ENCODE measurements at places on chromosomes 3 and 15. TPM values are rescaled to one million over a fixed set of nuclear protein-coding genes. Genes with fewer than 3 reads are reported as not detected.

GRCh38 chr15:70237626-70238025, 139.9 kb upstream of the TLE3 start:
- no peak for DNase-seq

GRCh38 chr3:79148786-79149185, 619.0 kb downstream of the ROBO1 start:
- no peak for DNase-seq

GRCh38 chr3:52831500-52832301, 1.2 kb upstream of the ITIH4 start:
- DNase-seq = no peak

- DNase-seq = no peak
Measured at GRCh38 chr15:58666957-58667356, 82.5 kb downstream of the ADAM10 start.

GRCh38 chr3:54670201-54671000, 257.5 kb downstream of the LRTM1 start:
- no peak for DNase-seq

- no peak for DNase-seq
Measured at GRCh38 chr3:152301745-152302181, 33.0 kb downstream of the MBNL1 start.

- peak; percentile 29 for DNase-seq
Measured at GRCh38 chr3:134342259-134342658, 32.0 kb downstream of the AMOTL2 start.

- no peak for DNase-seq
Measured at GRCh38 chr3:161042023-161042501, 63.1 kb downstream of the B3GALNT1 start.

DNA sequence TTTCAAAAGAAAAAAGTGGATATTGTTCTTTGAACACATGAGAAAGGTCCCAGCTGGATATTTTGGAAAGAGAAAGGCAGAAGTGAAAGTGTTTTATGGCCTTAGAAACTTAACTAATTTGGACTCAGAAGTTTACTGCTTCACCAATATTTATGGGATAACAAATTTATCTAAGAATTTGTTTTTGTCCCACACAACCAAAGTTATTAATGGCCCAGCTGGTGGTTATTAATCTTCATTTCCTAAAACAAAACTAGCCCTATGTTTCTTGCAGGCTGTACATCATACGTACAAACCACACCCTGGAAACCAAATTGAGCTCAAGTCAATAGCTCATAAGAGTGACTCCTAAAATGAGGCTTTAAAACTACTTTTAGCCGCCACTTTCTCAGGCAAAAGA, 372.9 kb upstream of the LMCD1 start:
- no peak for DNase-seq

GRCh38 chr3:107831590-107831989, 259.2 kb downstream of the CD47 start:
- no peak for DNase-seq

- no peak for DNase-seq
Measured at GRCh38 chr15:47945872-47946650, 174.7 kb upstream of the SLC24A5 start.

DNA sequence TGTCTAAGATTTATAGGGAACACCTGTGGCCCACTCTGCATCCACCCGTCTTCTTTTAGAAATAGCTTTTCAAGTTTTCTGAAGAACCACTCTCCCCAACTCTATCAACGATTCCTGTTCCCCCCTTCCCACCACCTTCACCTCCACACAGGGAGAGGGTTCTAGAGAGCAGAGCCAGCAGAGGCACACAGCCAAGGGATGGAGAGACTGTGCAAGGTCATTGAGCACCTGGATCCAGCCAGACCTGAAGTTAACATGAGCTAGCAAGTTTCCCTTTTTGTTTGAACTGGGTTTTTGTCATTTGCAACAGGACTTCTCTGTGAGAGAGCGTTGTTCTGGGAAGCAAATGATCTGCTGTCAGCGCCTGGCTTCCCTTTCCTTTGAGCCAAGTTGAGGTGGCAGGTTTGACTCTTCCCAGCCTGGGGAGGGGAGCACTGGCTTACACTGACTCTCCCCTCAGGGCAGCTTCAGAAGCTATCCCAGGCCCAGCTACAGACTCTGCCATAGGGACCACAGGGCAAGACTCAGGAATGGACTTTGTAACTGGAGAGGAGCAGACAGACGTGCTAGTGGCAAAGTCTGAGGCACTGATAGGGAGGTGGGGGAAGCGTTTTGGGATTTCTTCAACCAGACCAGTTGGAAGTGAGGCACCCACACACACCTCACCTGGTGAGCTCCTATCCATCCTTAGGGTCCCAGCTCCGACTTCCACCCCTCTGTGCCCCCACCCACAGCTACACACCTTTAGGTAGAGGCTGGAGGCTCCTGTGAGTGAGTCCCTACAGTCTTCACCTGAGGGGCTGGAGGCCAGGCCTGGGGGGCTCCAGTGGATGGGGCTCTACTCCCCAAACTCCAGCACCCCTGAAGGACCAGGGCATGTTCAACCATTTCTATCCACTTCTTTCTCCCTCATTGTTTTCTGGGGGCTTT, 19.4 kb upstream of the PLXNA1 start:
- no peak for DNase-seq

- no peak for DNase-seq
Measured at GRCh38 chr15:57797568-57798267, 91.2 kb downstream of the POLR2M start.

SLC28A2 gene
- total RNA-seq = not detected

ATOSA gene
- 43.7 TPM for total RNA-seq

DNA sequence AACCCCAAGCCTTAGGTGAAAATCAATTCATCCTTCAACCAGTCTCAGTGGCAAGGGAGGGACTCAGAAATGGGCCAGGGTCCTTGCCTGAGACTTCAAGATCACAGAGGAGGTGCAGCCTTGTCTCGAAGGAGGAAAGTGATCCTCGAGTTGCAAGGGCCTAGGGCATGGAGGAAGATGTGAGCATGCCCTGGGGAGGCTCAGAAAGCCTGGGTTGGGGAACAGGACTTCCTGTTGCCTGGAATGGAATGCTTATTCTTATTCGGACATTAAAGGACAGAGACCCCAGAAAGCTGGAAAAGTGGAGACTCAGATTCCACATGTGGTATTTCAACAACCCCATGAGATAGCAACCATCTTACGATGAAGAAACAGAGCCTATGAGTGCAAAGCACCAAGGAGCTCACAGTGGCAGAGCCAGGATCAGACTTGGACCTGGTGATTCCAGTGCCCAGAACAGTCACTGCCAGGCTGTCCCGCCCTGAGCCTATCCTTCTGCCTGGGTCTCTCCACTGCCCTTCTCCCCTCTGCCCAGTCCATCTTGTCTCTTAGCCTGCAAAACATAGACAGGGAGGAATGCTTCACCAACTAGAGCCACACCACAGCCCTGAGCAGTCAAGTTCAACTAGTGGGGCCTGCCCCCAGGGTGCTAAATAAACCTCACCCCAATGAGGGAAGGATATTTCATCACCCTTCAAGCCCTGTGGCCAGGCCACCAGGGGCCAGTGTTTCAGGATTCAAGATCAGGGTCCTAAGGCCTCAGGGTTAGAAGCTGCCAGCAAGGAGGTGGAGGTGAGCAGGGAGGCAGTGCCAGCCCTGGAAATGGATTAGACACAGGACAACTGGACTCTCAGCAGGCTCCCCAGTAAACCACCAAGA, 21.9 kb downstream of the DAPK2 start:
- DNase-seq = no peak

GRCh38 chr3:56783644-56784447, 17.9 kb downstream of the ARHGEF3 start:
- no peak for DNase-seq

- DNase-seq = no peak
Measured at GRCh38 chr3:116405231-116405630, 40.1 kb downstream of the LSAMP start.

DNA sequence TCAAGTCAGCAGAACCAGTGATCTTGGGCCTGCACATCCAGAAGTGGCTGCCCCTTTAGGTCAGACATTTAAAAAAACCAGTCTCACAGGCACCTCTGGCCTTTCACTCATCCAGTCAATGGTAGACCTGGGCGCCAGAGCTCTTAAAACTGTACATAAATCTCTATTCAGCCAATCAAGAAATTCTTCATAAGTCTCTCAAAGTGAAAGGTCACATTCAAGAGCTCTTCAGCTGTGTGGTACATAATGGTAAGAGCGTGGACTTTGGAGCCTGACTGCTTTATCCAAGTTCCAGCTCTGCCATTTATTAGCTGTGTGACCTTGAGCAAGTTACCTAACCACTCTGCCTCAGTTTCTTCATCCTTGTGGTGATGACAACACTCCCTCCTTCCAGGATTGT, 22.3 kb upstream of the MORF4L1 start:
- DNase-seq = no peak

SPINK8 gene
- total RNA-seq = not detected

- DNase-seq = no peak
Measured at GRCh38 chr15:98668566-98669308, 20.4 kb downstream of the IGF1R start.

ABCF3 gene
- 67.8 TPM for total RNA-seq

- DNase-seq = no peak
Measured at GRCh38 chr3:183233966-183234365, 19.1 kb upstream of the B3GNT5 start.

DNA sequence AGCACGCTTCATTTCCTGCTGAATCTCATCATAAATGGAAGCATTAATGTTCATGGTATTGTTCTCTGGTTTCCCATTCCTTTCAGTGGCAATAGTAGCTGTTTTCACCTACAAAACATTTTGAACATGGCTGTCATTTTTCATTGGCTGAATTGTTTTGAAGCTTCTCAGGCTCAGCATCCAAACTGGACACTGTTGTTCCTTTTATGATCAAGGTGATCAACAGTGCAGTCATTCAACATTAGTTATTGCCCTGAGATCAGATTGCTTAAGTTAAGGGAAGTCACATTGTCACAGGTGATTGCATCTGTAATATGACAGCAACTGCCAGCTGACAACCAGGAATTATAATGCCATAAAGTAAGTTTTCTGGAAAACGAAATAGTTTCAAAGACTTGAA, 46.9 kb downstream of the SATB1 start:
- no peak for DNase-seq

DNA sequence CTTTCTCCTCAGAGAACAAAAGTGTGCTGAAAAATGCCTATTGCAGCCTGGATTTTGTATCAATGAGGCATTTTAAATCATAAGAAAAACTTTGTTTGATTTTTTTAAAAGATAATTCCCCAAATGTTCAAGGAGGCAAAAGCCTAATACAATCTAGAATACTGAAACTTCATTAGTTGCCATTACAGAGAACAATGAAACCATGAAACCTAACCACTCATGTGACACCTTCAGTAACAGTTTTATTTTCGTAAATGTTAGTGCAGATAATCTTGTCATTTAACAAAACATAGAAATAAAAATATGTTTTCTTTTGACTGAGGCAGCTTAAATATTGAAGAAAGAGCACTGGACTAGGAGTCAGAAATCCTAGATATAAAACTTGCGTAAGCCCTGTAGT, 655.9 kb downstream of the RBMS3 start:
- no peak for DNase-seq

OR5K2 gene
- not detected for total RNA-seq

DNA sequence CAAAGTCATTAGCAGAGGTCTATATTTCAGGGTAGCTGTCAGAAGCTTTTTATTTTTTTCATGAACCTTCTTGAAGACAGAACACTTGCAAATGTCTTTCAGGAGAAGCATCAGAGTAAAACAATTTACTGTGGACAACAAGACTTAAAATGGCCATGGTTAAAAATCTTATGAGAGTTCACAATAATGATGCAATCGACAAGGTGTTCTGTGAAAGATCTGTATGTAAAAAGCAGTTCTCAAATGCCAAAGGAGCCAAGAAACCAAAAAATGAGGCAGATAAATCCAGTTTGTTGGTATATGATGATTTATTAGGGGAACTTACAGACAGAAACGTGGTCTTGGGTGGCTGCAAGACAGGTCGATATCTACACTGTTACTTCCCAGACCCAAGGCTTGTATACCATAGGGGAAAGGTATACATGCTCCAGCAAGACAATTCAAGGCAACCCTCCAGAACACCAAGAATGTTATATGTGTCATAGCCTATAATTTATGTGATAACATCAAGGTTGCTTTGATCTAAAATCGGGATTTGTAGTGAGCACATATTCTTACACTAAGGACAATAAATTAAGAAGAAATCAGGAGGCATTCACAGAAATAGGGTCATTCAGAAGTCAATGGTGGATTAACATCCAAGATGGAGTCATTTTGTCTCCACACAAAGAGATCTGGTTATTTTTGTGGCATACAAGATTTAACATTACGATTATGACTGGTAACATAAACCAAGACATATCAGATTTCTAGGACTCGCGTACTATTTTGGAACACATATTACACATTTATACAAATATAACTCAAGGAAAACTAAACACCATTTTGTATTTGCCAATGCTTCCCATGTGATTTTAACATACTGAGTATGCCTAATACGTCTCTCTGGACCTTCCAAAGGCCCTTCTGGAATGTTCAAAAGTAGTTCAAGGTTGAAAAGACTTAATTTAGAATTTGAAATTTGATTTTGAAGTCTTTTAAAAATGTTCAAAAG, 316.4 kb downstream of the THSD4 start:
- no peak for DNase-seq

- DNase-seq = no peak
Measured at GRCh38 chr15:66284271-66284670, 9.1 kb upstream of the DIS3L start.

PRSS50 gene
- total RNA-seq = 4.8 TPM

STRC gene
- total RNA-seq = 2.9 TPM

DNA sequence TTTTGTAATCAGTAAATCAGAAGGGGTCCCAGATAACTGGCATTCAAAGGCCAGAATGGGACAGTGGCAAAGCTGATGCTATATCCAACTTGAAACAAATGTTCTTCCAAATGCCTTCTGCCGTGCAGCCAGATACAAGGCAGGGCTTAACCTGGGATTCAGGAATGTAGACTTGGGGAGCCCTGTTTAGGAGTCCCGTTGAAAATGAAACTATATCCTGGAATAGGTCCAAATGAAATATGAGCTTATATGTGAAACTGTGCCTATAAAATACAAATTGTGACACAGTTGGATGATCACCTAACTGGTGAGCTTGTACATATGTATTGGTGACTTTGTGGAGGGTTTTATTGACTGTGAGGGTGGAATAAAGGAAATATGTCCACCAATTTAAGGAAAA, 28.7 kb downstream of the FRMD4B start:
- DNase-seq = no peak
